Adrenal gland (tissue), 19 donors: ENCODE measurements at places on chromosomes 3 and 15. TPM values are rescaled to one million over a fixed set of nuclear protein-coding genes. Genes with fewer than 3 reads are reported as not detected.

GRCh38 chr3:20023623-20024405 is 11.8 kb upstream of the PP2D1 start:
- H3K4me1 ChIP-seq: no peaks in the 10 kb centered on the region
- DNase-seq: no peak
- H3K4me3 ChIP-seq: no peak overlapping the region

DNA sequence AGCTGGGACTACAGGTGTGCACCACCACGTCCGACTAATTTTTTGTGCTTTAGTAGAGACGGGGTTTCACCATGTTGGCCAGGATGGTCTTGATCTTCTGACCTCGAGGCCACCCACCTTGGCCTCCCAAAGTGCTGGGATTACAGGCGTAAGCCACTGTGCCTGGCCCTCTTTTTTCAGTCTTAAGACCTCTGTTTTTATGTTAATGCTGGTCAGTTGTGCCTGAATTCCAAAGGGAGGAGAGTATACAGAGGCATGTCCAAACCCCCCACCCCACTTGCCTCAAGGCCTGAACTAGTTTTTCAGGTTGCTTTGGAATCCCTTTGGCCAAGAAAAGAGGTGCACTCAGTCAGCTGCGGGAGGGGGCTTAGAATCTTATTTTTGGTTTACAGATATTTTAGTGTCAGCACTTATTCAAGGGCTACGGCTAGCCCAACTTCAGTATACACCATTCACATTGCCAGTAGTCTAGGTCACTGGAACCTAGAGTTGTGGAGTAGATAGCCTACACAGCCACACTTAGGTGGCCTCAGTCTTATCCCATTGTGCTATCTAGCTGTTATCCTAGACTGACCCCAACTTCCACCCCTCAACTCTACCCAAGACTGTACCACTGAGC is 128.0 kb upstream of the TPM1 start:
- no peak for DNase-seq
- H3K36me3 ChIP-seq: no peaks in the 10 kb centered on the region
- no peak overlapping the region for H3K4me3 ChIP-seq
- no peaks in the 10 kb centered on the region for H3K4me1 ChIP-seq
- H3K27me3 ChIP-seq: no peaks in the 10 kb centered on the region
- no peak overlapping the region for H3K27ac ChIP-seq

- H3K4me3 ChIP-seq: no peak overlapping the region
- no peaks in the 10 kb centered on the region for H3K4me1 ChIP-seq
- no peak overlapping the region for H3K27ac ChIP-seq
- no peaks in the 10 kb centered on the region for H3K36me3 ChIP-seq
- H3K27me3 ChIP-seq: no peaks in the 10 kb centered on the region
Observed at GRCh38 chr3:68485051-68485450, 447.3 kb downstream of the TAFA4 start.

MTHFS gene
- total RNA-seq: 24.7 TPM

GALNT15 gene
- 11.8 TPM for total RNA-seq

- no peak overlapping the region for H3K4me3 ChIP-seq
- H3K4me1 ChIP-seq: no peaks in the 10 kb centered on the region
- H3K27ac ChIP-seq: no peak overlapping the region
- no peaks in the 10 kb centered on the region for H3K27me3 ChIP-seq
- no peak for DNase-seq
- H3K36me3 ChIP-seq: no peaks in the 10 kb centered on the region
Observed at GRCh38 chr15:53625962-53626845, 133.3 kb downstream of the WDR72 start.

DNA sequence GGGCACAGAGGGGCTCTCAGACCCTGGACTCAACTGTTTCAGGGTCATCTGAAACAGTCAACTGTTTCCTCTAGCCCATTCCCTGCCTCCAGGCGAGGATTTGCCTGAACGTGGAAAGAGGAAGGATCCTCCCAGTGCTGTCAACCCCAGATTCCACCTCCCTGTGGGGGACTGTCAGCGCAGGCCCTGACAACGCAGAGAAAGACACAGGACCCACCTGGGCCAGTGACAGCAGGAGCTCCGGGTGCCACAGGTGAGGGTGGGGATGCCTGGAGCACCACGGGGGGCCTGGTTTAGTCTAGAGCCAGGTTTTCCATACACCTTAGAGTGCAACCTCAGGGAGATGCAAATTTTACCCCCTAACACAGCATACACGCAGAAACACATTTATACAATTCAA is 19.5 kb upstream of the LAMP3 start:
- H3K4me1 ChIP-seq: peaks cover 8% of the 10 kb centered on the region
- H3K27me3 ChIP-seq: no peaks in the 10 kb centered on the region
- no peaks in the 10 kb centered on the region for H3K36me3 ChIP-seq
- no peak overlapping the region for H3K27ac ChIP-seq
- DNase-seq: no peak
- H3K4me3 ChIP-seq: no peak overlapping the region

EXOG gene
- total RNA-seq: 13.6 TPM

DNA sequence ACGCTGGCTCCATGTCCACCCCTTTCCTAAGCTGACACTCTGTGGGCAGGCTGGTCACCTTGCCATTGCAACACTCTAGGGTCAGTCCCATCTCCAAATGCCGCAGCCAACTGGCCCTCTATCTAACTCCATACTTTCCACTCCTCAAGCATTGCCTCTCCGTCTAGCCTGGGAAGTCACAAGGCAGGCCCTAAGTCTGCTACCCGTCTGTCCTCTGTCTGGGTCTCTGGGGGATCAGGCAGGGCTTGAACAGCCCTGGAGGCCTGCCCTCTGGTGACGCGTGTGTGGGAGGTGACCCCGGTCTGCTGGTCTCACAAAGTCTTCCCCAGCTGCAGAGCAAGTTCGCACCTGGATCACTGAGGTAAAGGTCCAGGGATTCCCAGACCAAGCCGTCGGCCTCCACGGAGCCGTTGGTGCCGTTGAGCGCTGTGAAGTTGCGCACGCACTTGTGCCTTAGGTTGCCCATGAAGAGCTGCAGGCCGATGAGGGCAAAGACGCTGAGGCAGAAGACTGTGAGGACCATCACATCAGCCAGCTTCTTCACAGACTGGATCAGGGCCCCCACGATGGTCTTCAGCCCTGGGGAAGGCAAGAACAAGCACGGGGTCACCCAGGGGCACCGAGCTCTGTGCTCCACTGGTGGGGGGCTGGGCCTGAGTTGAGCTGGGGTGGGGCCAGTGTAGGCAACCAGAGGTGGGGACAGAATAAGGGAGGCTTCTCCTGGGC is 39.9 kb downstream of the SCN5A start:
- H3K4me3 ChIP-seq: no peak overlapping the region
- DNase-seq: no peak
- H3K4me1 ChIP-seq: no peaks in the 10 kb centered on the region
- no peak overlapping the region for H3K27ac ChIP-seq

CA12 gene
- 0.52 TPM for total RNA-seq

DNA sequence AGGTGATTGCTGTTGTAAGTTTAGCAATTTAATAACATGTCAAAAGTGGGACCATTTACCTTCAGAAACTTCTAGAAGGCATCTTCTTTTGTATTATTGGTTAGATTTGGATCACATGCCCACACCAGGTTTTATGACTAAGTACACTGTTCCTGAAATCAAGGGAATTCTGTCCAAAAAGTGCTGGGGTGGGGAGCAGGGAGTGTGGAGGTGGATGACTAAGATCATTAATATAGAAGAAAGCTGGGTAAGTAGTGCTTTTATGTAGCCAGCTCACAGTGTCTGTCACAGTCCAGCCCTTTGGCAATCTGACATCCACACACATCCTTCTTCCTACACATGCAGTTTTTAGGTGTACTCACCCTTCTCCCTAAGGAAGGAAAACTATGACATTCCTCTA is 120.0 kb downstream of the TMCO5A start:
- H3K27ac ChIP-seq: no peak overlapping the region
- no peak overlapping the region for H3K4me3 ChIP-seq
- H3K27me3 ChIP-seq: no peaks in the 10 kb centered on the region
- DNase-seq: no peak
- H3K36me3 ChIP-seq: no peaks in the 10 kb centered on the region

GRCh38 chr3:106826791-106827311 is 550.4 kb upstream of the CCDC54 start:
- no peaks in the 10 kb centered on the region for H3K27me3 ChIP-seq
- no peak for DNase-seq
- no peak overlapping the region for H3K27ac ChIP-seq
- H3K4me1 ChIP-seq: no peaks in the 10 kb centered on the region

- no peaks in the 10 kb centered on the region for H3K36me3 ChIP-seq
- no peak overlapping the region for H3K27ac ChIP-seq
- DNase-seq: no peak
- no peak overlapping the region for H3K4me3 ChIP-seq
- no peaks in the 10 kb centered on the region for H3K4me1 ChIP-seq
Observed at GRCh38 chr15:89542369-89542768, 32.9 kb upstream of the TICRR start.

- H3K4me1 ChIP-seq: no peaks in the 10 kb centered on the region
- no peak overlapping the region for H3K4me3 ChIP-seq
- H3K36me3 ChIP-seq: no peaks in the 10 kb centered on the region
- no peak for DNase-seq
- no peaks in the 10 kb centered on the region for H3K27me3 ChIP-seq
- no peak overlapping the region for H3K27ac ChIP-seq
Observed at GRCh38 chr3:2377281-2377680, 278.6 kb downstream of the CNTN4 start.
